ENCODE measurements at places on chromosomes 6 and 20. TPM values are rescaled to one million over a fixed set of nuclear protein-coding genes. Genes with fewer than 3 reads are reported as not detected.

RIMS1 gene
- 2.5 TPM for total RNA-seq

TAAR1 gene
- total RNA-seq: not detected

GHRH gene
- total RNA-seq: not detected

ENPP4 gene
- 13.1 TPM for total RNA-seq

PGC gene
- total RNA-seq: not detected

MICAL1 gene
- 123 TPM for total RNA-seq

YTHDF1 gene
- 28.1 TPM for total RNA-seq

BPIFB1 gene
- not detected for total RNA-seq

POU5F1 gene
- total RNA-seq: 17.2 TPM

TNNC2 gene
- total RNA-seq: not detected

MRAP2 gene
- 0.75 TPM for total RNA-seq

DPPA5 gene
- not detected for total RNA-seq

SIRPB1 gene
- 0.62 TPM for total RNA-seq

TCP11 gene
- 0.25 TPM for total RNA-seq

SCRT2 gene
- total RNA-seq: not detected

APOM gene
- 2.6 TPM for total RNA-seq

HLA-DRA gene
- 2.3 TPM for total RNA-seq

C6orf132 gene
- total RNA-seq: 1.8 TPM

TRIM15 gene
- not detected for total RNA-seq

RSPH4A gene
- total RNA-seq: 0.69 TPM

TRAPPC3L gene
- not detected for total RNA-seq

CLPSL2 gene
- total RNA-seq: not detected

CEBPB gene
- 1.8 TPM for total RNA-seq

SLC26A8 gene
- 0.25 TPM for total RNA-seq

HLA-DPA1 gene
- 1.5 TPM for total RNA-seq

COX4I2 gene
- not detected for total RNA-seq

FBXO9 gene
- total RNA-seq: 26.7 TPM

SRMS gene
- not detected for total RNA-seq

MYBL2 gene
- total RNA-seq: 28.8 TPM

F13A1 gene
- 3.6 TPM for total RNA-seq

ACTL10 gene
- total RNA-seq: 0.19 TPM

FRK gene
- 0.11 TPM for total RNA-seq

ABT1 gene
- total RNA-seq: 13.1 TPM

ARHGAP40 gene
- not detected for total RNA-seq

CGA gene
- not detected for total RNA-seq

TUBB2B gene
- 762 TPM for total RNA-seq

MCCD1 gene
- not detected for total RNA-seq

XKR7 gene
- total RNA-seq: 0.07 TPM

MAPK13 gene
- 0.13 TPM for total RNA-seq

RSPH9 gene
- 1.4 TPM for total RNA-seq

TXLNB gene
- total RNA-seq: 0.06 TPM

SLC17A1 gene
- total RNA-seq: not detected

MED20 gene
- total RNA-seq: 29.4 TPM

CRISP3 gene
- total RNA-seq: not detected

EFCAB8 gene
- total RNA-seq: not detected

MUC21 gene
- total RNA-seq: not detected

ULBP1 gene
- total RNA-seq: 0.40 TPM

HLA-DRB5 gene
- 3.4 TPM for total RNA-seq

RBPJL gene
- total RNA-seq: not detected

TMEM74B gene
- 4.2 TPM for total RNA-seq

FAM83C gene
- not detected for total RNA-seq

SMPDL3A gene
- 2.0 TPM for total RNA-seq

NKX2-2 gene
- not detected for total RNA-seq

PRPF6 gene
- 77.0 TPM for total RNA-seq

CARMIL1 gene
- 11.0 TPM for total RNA-seq

SOX18 gene
- total RNA-seq: not detected

OR2H2 gene
- total RNA-seq: not detected

BPIFA1 gene
- total RNA-seq: not detected

Measured in neural progenitor cell (in vitro differentiated cells).